ENCODE measurements at places on chromosomes 2 and 18.

DNA sequence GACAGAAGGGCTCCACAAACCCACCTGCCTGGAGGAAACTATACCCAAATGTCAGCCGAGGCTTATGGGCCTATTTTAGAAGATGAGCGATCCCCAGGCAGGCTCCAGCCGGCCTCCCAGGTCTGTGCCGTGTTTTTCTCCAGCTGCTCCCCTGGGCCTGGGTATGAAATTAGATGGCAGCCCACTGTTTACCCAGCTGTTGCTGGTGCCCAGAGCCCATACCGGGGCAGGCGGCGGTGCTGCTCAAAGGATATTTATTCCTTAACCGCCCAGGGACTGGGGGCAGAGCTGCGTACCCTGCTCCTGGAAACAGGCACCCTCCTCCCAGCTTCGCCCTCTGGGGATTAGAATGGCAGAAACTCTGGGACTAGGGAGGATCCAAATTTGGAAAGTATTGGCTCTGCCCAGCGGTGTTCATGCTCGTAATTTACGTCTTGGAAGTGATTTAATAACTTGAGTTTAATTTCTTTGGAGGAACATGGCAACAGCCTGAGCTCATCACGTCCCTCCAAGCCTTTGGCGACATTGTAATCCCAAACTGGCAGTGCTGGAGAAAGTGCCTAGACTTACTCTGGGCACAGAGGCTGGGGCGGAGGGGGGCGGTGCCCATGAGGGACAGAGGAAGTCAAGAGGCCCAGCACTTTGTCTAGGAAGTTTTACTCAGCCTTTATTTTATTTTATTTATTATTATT is 199.2 kb downstream of the KLHL29 start:
- no peak for DNase-seq

- no peak for DNase-seq
Observed at GRCh38 chr2:4134551-4135550, 431.5 kb downstream of the DCDC2C start.

GRCh38 chr2:216742411-216742810 is 47.1 kb upstream of the IGFBP5 start:
- no peak for DNase-seq

DNA sequence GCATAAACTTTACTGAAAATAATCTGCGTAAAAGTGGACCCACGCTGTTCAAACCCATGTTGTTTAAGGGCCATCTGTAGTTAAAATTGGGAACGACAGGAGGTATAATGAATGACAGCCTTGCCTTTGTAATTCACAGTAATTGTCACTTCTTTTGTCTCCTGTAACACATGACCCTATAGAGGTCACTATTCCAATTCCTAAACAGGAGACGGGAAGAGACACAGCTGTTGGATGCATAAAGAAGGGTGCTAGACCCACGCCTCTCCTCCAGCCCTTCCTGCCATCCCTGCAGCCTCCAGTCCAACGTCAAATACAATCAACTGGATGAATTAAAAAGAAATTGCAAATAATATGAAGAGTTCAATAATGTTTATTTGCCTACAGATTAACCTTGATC is 63.1 kb upstream of the NFATC1 start:
- no peak for DNase-seq

DNA sequence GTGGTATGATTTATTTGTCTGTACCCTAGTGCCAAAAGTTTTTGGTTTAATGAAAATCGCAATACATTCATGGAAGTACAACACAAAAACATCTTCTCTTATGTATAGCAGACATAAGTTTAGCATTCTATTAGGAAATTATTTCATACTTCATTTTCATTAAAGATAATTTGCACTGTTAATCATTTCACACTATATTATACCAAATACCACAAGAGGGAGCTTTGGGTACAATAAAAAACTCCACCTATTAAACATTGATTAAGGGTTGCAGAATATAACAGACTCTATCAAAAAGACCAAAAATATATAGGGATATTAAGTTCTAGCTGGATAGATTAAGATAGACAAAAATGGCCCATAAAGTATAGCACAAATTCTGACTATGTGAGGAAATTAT is 79.0 kb downstream of the SLC66A3 start:
- DNase-seq = no peak

DNA sequence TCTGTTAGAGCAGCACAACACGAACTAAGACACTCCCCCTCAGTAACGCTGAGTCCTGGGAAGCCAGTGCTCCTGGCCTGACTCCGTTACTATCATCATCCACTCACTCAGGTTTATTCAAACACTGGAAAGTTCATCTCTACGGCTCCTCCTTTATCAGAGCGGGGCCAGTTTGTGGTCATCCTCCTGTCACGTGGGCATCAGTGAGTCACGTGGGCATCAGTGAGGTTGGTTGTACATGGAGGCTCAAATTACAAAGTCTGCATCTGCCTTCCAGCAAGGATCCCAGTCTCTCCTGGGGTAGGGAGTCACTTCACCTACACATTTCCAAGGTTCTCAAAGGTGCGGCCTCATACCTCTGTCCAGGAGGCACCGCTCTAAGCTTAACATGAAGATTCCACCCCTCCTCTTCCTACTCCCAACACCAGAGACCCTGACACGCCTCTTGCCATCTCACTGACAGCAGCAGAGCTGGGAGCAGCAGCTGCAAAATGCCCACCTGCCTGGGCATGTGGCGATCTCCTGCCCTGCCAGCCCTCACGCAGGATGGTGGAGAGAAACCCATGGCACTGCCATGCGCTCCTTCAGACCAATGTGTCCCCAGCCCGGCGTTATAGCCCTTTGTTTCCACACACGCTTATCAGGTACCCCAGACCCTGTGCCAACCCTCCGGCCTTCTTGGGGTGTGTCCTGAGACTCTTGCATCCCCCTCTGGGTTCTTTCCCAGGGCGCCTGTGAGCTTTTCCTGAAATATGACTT is 99.2 kb upstream of the PTPRM start:
- no peak for DNase-seq

DNA sequence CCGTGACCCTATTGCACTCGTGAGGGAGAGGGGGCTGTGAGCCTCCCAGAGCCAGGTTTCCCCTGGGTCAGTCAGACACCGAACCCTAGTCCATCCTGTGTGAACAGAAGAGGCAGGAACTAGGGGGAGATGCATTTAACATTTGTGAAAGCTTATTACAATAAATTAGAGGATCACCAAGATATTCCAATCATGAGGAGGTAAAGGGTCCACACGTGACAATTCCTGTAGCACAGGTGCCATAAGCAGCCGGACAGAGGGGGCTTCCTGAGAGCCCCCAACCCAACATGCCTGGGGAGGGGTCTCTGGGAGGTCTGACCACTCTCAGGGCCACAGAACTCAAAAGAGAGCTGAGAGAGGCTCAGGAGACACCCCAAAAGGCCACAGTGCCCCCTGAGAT is 93.3 kb downstream of the KCNF1 start:
- DNase-seq = no peak

DNA sequence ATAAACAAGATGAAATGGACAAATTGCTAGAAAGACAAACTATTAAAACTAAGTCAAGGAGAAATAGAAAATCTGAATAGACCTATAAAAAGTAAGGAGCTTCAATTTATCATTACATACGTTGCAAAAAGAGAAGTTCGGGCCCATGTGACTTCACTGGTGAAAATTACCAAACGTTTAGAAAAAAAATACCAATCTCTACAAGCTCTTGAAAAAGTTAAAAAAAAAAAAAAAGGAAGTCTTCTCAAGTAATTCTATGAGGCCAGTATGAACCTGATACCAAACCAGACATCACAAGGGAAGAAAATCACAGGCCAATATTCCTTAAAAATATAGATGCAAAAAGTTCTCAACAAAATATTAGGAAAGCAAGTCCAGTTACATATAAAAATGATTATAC is 20.2 kb upstream of the ACVR2A start:
- DNase-seq = no peak

DNA sequence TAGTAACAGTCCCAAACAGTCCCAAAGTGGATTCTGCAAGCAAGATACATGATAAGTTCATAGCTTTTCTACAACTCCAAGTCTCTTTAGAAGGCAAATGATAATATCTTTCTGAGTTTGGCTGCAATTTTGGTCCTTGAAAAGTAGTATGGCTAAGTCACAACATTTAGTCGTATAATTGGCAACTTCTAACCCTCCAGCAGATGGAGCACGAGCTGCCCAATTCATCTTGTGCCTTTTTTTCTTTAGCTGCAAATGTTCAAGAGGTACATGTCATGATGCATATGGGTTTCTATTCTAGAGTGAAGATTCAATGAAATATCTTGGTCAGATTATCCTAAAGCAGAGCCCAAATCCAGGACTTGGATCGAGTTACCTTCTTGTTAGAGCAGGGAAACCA is 127.0 kb upstream of the KLHL14 start:
- DNase-seq = no peak

- DNase-seq = no peak
Observed at GRCh38 chr18:75199327-75199726, 9.6 kb downstream of the PTGR3 start.

GRCh38 chr2:106032676-106033075 is 161.4 kb downstream of the UXS1 start:
- no peak for DNase-seq

DNA sequence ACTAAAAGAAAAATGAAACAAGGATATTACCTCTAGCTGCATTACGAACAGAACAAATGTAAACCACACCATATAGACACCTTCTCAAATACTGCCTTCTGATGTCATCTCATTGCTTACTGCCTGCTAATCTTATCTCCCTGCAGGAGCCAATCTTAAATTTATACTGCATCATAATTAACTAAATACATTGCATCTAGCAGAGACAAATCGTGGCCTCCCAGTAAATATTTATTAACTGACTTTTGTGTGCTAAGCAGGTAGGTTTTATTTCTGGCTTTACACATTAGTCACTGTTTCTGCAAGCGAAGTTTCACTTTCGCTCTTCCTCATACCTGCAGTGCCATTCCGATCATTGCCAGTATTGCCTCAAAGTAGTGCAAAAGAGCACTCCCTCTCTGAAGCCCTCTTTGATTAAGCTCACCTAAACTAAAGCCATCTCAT is 67.5 kb downstream of the SPATS2L start:
- no peak for DNase-seq

DNA sequence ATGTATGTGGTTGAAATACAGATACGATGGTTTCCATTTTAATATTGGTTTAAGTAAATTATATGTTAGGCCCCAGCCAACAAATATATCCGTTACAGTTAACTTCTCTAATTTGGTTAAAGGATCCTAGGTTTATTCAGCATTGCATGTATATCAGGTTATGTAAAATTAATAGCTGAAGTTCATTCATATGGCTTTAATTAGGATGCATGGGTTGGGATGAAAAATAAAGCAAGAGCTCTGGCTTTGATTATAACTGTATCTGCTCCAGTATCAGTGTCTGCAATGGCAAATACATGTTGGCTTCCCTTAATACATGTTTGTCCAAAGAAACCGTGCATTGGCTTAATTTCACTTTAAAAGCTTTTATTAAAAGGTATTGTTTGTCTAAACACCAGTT is 435.7 kb upstream of the SETBP1 start:
- DNase-seq = no peak

DNA sequence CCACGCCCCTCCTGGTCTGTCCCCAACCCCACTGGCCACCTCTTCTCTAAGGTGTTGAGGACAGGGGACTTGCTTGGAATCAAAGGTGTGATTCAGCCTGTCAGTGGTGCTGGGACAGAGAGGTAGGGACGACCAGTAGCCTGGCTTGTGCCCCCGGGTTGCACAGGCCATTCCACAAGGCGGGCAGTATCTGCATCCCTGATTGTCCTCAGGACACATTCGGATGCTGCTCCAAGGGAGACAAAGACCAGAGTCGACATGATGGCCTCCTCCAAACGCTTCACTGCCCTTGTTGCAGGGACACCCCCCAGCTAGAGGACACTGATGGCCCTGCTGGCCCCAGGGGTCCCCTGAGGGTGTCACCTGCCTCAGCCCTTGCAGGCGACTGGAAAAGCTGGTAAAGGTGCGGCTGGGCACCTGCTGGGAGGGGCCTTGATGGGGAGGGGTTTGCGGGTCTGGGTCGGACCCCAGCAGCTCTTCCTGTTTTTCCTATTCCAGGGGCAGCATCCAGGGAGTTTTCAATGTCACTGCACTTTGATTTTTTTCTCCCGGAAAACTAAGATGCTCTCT is 98.0 kb downstream of the PTGR3 start:
- DNase-seq = no peak

DNA sequence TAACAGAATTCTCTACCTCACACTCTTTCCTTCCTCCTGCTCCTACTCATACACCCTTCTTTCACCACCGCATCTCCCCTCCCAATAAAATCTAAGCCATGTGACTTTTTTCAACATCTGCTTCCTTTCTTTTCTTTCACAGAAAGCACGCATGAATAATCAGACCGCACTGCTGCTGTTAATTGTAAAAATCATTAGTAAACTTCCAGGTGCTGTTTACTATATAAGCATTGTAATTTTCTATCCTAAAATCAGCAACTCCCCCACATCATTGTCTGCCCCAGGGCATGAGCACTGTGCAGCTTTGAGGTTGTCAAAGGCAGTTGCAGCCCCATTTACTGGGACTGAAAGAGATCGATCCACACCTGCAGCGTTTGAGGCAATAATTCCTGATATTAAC is 782.6 kb upstream of the ID2 start:
- DNase-seq = no peak

DNA sequence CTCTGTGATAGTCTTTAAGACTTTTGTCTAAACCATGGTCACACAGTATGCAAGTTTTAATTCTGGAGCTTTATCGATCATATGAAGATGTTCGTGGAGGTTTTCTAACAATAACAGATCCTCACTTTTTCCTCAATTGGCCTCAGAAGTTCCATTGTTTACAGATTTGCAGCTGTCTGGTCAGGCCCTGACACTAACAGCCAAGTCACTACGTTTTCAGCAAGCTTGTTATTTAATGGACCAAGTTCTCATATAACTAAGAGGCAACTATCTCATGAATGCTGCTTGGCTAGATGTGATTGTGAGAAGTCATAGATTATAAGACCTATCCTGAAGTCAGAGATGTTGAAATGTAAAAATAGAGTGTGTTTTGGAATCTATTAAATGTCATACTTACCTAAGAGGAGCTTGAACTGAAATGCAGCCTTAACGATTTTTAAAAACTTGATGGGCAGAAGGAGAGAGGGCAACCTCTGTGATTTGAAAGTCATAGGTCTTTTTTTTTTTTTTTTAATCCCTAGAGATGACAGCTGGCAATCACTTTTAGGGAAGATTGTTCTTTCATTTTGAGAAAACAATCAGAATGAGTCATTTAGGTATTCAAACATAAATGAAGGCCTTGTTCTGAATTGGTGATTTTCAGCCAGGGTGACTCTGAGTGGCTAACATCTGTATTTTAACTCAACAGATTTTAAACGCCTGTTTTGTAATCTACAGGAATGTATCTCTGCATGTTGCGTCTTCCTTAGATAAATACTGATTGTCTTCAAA is 48.4 kb upstream of the NEMP2 start:
- no peak for DNase-seq

Data from stimulated activated CD8-positive, alpha-beta memory T cell treated with anti-CD3 and anti-CD28 coated beads, Interleukin-7, amount 100 ng/mL, for 1 hour (primary cell).